ENCODE measurements at places on chromosomes 5 and 9.
A peak's percentile ranks its signal among the peaks of the same experiment; 100 is the strongest.

DNA sequence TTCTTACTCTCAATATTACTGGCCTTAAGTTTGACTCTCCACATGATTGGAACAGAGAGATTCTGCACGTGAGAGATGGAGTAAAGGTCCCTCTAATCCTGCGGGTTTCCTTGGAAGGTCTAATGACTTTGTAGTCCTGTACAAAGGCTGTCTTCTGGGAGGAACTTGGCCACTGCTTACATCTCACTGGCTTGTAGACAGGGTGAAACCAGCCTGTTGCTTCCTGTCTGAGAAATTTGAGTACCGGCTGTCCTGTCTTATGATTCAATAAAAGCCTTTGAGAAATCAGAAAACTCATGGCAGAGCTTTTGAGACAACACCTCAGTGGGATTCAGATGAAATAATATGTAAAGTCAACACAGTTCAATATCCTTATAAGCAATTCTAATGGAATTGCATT, 43.0 kb downstream of the IL31RA start:
- DNase-seq: no peak

- no peak for DNase-seq
Measured at GRCh38 chr9:33467526-33467925, 6.2 kb downstream of the NOL6 start.

- peak; percentile 18 for DNase-seq
Measured at GRCh38 chr9:893843-894420, 52.4 kb downstream of the DMRT1 start.

DNA sequence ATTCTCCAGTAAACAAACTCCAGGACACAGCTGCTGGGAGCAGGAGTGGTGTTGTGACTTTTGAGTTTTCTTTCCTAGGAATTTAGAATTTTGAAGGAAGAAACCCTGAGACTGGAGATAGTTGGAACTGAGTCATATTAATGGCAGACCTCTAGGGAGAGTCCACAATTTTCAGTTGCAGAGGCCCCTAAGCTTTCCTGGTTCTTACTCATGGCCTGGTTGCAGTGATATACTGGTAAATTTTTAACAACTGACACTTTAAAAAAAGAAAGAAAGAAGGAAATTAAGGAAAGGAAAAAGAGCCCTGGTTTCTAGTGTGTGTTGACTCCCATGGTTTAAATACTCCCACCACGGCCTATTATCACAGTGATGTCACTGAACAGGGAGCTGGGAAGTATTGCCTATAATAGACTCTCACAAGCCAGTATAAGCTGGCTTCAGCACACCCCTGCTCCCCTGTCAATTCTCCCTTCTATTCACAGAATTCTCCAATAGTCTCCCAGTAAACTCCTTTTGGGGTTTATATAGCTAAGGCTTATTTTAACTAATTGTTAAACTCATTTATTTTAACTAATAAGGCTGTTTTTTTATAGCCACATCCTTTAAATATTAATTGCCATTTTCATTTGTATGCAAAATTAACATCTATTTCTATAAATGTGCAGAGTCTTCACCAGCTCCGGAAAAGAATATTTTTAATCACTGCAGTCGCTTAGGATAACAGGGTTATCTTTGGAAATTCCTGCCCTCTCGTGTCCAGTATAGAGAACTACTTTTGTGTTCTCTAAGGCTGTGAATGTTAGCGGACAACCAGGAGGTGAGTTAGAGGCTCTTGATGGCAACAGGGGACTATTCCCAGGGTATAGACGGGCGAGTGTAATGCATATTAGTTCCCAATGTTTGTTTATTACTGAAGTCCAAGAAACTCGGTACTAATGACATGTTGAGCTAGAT, 59.7 kb downstream of the GGTA1 start:
- no peak for DNase-seq

GRCh38 chr5:129135633-129136032, 41.1 kb downstream of the ISOC1 start:
- DNase-seq: no peak

GRCh38 chr9:110213413-110214044, 5.6 kb upstream of the C9orf152 start:
- no peak for DNase-seq

DNA sequence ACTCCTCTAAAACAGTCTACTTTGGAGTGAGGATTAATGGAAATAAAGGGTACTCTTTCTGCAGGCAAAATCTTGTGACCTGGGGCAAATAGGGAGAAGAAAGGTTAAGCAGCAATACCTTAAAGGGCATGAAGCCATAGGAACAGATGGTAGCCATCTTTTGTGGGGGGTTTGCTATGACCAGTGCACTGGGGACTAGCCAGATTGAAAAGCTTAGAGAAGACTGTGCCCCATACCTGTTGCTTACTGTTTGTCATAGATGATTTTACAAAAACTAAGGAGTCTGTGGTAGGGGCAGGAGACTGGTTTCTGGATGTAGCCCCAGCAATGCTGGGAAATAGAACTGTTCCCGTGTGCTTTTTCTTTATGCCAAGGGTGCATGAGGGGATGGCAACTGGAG, 58.6 kb downstream of the PAM start:
- no peak for DNase-seq

GRCh38 chr9:114086607-114087006, 8.5 kb upstream of the AMBP start:
- no peak for DNase-seq

GRCh38 chr5:141557681-141558136, 61.1 kb downstream of the DIAPH1 start:
- peak; percentile 58 for DNase-seq

GRCh38 chr5:37208883-37209797, 40.0 kb downstream of the CPLANE1 start:
- DNase-seq: no peak

- no peak for DNase-seq
Measured at GRCh38 chr5:137268646-137269045, 230.5 kb downstream of the SPOCK1 start.

GRCh38 chr5:1501372-1502045, 22.3 kb downstream of the LPCAT1 start:
- no peak for DNase-seq

DNA sequence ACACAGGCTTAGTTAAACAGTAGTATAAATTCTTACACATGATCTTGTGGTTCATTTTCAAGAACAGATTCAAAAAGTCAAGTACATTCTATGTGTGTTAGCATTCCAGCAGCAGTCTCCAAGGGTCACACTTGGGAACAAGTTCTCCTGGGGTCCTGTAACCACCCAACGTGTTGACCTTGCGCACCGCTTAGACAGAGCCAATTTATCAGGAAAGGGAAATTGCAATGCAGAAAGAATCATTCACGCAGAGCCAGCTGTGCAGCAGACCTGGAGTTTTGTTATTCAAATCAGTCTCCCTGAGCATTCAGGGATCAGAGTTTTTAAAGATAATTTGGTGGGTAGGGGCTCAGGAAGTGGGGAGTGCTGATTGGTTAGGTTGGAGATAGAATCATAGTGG, 8.5 kb upstream of the RXFP3 start:
- DNase-seq: no peak

GRCh38 chr5:153794327-153794726, 244.4 kb downstream of the FAM114A2 start:
- no peak for DNase-seq

DNA sequence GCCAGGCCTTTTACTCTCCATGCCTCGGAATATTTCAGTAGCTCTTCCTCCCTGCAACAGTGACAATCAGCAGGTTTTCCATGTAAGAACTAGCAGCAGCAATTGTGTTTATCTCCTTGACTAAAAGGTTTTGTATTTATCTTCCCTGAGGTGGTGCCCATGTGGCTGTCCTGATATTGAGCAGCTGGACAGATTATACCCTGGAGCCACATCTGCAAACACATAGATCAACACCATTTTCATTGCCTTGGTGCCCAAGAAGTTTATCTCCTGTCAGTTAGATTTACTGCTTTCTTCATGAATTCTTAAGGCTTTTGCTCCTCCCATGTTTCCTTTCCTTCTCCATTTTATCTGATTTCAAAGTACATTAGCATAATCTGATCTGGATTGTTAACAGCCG, 378.4 kb downstream of the SPATA31D1 start:
- no peak for DNase-seq

DNA sequence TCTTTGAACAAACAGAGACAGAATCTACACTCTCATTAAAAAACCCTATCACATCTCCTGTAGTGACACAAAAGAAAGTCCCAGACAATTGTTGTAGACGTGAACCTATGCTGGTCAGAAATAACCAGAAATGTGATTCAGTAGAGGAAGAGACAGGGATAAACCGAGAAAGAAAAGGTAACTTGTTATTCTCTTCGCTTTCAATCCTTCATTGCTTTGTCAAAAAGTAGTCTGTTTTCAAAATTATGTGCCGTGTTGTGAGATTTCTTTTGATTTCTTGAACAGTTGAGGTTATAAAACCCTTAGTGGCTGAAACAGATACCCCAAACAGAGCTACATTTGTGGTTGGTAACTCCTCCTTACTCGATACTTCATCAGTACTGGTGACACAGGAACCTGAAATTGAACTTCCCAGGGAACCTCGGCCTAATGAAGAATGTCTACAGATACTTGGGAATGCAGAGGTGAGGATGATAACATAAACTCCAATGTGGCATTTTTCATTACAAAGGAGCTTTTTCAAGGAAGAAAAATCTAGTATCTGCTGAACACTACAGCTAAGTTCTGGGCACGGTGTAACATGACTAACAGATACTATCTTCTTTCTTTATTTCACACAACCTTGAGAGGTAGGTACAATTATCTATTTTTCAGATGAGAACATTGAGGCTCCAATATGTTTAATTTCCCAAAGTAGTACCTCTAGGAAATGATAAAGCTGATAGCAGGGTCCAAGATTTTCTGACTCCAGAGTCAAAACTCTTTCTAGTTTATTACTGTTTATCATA, 14.3 kb downstream of the HMGCR start:
- DNase-seq: no peak

DNA sequence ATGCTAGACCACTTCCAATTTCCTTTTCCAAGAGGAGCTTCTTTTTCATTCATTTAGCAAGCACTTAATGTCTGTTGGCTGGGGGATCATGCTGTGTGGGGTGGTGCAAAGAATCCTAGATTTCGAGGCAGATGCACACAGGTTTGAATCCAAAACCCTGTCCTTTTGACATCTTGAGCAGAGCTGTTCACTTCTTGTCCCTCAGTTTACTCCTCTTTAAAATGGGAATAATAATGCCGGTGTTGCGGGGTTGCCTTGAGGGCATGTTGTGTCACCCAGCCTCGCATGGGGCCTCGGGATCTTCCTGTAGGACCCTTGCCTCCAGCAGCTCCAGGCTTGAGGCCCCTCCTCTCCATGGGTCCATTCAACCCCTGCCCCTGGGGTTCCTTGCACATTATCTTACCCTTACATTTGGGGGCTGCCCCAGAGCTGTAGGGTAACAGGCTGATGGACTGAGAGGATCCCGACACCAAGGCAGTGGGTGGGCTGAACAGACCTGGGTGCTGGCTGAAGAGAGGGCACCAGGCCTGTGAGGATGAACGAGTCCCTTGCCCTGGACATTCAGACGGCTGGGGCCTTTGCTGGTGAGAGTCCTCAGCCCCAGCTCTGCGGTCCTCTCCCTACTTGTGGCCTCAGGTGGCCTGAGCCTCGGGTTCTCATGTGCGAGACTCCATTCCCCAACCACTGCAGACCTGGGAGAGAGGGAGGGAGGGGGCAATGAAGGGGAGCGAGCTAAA, 145.8 kb downstream of the BARX1 start:
- no peak for DNase-seq

- DNase-seq: no peak
Measured at GRCh38 chr5:149170299-149170698, 29.0 kb downstream of the ABLIM3 start.

- DNase-seq: no peak
Measured at GRCh38 chr9:5274770-5275169, 29.7 kb downstream of the RLN2 start.

- no peak for DNase-seq
Measured at GRCh38 chr9:79041266-79041665, 530.5 kb upstream of the TLE4 start.

DNA sequence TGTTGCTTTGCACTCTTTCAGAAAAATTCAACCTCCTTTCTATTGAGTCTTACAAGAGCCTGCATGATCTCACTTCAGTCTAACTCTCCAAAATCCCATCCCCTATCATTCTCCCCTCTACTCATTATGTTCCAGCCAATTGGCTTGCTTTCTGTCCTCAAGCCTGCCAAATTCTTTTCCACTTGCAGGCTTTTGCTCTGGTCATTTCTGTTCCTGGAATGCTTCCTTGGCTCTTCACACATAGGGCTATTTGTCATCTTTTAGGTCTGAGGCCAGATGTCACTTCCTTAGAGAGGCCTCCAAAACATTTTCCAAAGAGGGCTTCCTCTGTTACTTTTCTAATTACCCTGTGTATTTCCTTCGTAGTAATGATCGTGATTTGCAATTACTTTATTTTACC, 11.8 kb upstream of the CHD1 start:
- DNase-seq: no peak

DNA sequence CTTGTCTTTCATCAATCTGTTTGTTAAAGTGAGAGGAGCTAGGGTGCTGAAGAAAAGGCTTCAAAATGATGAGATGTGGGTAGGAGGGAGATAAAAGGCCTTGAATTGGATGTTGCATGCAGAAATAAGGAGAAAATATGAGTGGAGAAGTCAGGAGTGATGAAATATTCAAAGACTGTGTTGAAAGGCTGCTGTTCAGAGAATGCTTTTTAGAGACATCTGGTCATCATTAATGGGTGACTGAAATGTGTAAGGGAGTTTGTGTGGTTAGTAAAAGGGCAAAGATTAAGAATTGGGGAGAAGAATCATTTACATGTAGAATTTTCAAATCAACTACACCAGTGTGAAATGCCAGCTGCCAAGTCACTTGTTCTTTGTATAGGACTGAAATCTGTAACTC, 383.9 kb downstream of the MAT2B start:
- DNase-seq: no peak
